Naive B cell (primary cell): ENCODE measurements at places on chromosomes 4 and X. TPM values are rescaled to one million over a fixed set of nuclear protein-coding genes. Genes with fewer than 3 reads are reported as not detected.

The FREM3 gene
- polyA plus RNA-seq = not detected

The TLR8 gene
- 0.12 TPM for polyA plus RNA-seq

The ASMT gene
- polyA plus RNA-seq = not detected

The DDX60 gene
- 24.7 TPM for polyA plus RNA-seq

The LIAS gene
- 20.6 TPM for polyA plus RNA-seq
